ENCODE measurements at places on chromosomes 2 and 18.

DNA sequence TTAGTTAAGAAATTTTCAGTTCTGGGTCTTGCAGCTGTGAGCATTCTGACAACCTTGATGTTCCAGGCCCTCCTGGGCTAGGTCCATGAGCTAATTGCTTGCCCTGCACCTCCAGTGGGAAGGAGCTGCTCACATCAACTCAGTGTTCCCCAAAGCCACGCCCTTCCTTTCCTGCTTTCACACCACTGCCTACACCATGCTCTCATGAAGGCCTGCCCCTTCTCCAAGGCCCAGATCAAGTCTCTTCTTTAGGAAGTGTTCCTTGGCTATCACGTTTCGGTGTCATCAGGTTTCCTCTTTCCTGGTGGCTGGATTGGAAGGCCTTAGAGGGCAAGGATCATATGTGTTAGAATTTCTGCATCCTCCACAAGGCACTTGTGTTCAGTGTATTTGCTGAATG is 18.8 kb downstream of the TMEM127 start:
- DNase-seq, result no peak

GRCh38 chr2:216181351-216181750 is 72.2 kb downstream of the XRCC5 start:
- DNase-seq, result no peak

DNA sequence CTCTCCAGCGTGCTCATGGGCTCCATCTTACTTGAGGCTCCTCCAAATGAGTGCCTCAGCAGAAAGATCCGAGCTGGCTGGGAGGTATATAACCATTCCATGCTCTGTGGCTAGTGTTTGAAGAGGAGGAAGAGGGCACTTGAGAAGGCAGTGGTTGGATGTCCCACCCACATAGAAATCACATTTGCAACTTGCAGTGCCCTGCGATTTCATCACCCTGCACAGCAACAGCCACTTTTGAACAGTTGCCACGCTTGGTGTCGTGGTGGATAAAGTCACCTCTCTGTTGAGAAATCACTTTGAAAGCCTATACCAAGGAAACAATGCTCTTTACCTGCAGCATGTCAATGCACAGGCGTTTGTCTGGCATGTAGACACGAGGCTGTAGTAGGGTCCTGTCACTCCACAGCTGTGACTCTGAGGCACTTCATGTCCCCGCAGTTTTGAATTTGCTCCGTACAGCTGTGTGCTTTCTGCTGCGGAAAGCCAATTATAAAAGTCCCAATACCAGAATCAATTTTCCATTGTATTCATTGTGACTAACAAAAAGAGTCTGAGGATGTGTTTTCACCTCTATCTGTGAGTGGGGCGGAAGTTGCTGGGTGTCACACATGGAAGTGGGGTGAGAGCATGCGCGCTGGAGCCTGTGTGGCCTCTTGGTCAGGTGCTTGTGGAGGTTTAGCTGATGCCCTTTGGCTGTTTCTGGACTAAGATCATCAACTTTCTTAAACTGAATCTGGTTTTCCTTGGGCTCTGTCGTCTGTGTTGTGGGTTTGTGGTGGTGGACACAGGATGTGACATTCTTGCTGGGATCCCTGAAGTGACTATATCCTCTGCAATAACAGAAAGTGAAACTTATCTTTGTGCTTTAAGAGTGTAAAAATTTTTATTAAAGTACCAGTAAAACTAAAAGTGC is 2.8 kb downstream of the CNDP2 start:
- DNase-seq, result peak; percentile 85

- DNase-seq, result no peak
These were observed 401.9 kb downstream of the HRH4 start for GRCh38 chr18:24862201-24862816.

- peak; percentile 55 for DNase-seq
These were observed 1.4 kb upstream of the MBP start for GRCh38 chr18:77133835-77134496.

- peak; percentile 95 for DNase-seq
These were observed 3.6 kb upstream of the CTDSP1 start for GRCh38 chr2:218395826-218396687.

GRCh38 chr2:113083296-113083695 is 15.5 kb downstream of the IL1F10 start:
- no peak for DNase-seq

- DNase-seq, result no peak
These were observed 191.0 kb upstream of the LRP1B start for GRCh38 chr2:142321706-142322280.

DNA sequence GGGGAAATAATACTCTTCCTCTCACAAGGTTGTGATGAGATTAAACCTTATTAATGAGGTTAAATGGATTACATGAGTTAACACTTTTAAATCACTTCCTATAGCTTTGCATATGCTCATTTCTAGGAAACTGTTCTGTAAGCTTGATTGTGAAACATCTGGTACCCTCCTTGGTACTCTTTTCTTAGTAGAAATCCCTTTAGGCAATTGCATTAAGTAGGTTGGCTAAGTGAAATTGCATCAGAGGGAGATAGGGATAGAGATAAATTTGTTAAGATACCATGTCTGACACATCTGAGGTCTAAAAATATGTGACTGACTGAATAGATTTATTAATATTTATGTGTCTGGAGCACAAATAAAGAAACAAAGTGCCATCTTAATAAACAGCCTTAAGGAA is 275.9 kb upstream of the MAP2 start:
- DNase-seq, result no peak

DNA sequence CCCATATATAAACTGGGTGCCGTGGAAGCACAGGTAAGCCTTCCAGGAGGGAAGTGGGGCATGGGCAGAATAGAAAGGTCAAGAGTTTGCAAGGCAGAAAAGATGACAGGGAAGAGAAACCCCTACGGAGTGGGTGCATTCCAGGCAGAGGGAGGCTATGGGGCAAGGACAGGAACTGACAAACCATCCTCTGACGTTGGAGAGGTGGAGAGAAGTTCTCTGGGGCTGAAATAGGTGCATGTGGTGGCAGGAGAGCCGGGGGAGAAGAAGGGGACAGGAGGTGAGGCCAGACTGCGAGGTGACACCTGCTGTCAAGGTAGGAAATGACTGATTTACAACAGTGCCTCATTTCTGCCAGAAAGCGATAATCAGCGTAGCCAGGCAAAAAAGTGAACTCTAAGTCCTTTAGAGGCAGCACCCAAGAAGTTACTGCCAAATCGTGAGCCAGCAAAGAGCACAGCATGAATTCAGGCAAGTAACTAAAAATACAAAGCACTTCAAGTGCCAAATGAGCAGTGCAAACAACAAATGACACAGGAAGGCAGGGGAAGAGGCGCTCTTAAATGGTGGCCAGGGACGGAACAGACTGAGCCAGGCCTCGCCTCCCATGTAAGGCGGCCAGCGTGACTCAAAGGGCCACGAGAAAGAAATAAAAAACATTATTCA is 113.3 kb upstream of the ACVR1C start:
- no peak for DNase-seq

DNA sequence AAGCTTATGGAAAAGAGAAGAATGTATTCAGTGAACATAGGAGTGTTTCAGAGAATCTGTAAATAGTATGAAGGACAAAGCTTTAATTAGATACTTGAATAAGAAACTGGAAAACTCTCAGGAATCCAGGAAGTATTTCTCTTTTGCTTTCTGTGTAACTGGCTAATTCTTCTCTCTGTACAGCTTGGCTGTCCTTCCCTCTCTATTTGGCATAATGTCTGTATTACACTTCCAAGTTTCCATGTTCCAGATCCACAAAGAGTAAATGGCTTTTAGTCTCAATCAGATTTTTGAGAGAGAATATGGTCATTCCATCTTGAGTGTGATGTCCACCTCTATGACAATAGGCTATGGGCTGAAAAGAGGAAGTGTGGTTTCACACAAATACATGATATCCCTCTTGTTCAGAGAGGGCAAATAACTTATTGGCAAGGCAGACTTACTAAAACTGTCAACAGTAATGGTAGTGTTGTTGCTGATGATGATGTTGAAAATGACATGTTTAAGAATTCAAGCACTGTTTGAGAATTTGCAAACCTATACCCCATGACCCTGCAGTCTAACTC is 129.2 kb upstream of the ERBB4 start:
- no peak for DNase-seq

GRCh38 chr2:240525802-240526201 is 32.0 kb downstream of the ANKMY1 start:
- DNase-seq, result peak; percentile 8

DNA sequence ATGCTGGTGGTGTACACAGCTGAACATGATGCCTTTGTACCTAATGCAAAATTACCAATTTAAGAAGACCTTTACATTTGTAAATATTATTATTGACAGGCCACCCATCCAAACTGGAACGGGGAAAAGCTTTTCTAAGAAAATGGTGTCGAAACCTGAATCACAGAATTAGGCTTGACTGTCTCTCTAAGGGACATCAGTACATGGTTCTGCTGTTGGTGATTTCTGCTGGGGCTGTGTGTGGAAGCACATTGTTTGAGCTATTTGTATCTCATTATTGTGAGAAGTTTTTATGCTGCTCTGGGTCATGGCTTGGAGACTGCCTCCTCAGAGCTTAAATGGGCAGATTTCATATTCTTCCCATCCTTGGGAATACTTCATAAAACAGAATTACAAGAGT is 420.9 kb upstream of the POU3F3 start:
- no peak for DNase-seq

DNA sequence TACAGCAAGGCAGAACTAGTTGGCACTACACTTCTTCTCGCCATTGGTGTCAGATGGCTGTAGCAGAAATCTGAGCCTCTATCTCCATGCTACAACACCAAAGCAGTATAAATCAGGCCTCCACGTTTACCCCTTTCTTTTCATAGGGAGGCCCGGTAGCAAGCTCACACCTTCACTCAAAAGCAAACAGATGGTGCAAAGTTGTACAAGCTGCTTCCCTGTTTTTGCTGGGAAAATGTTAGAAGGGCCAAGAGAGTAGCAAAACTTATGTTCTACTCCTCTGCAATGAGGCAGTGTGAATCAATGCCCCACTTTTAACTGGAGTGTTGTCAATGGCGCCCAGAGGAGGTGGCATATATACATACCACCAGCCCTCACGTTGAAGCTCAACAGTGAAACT is 369.6 kb upstream of the NRXN1 start:
- no peak for DNase-seq

DNA sequence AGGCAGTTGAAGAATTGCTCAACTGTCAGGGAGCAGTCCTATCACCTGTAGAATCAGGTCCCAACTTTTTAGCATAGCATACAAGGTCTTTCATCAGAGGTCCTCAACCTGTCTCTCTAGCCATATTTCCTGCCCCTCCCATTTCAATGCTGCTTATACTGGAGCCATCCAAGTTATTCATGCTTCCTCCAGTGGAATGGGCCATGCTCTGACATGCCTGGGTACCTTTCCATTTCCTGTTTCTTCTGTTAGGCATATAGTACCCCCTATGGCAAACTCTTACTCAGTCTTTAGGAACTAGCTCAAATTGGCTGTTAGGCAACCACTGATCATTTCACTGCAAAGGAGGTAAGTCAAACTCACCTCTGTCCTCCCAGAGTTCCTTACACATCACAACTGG is 51.0 kb upstream of the ABCA12 start:
- no peak for DNase-seq

- DNase-seq, result no peak
These were observed 25.2 kb upstream of the CDH20 start for GRCh38 chr18:61308004-61308403.

- DNase-seq, result no peak
These were observed 346.7 kb downstream of the RND3 start for GRCh38 chr2:150140777-150141176.

- no peak for DNase-seq
These were observed 198.6 kb downstream of the MEMO1 start for GRCh38 chr2:31812051-31812798.

- DNase-seq, result no peak
These were observed 163.6 kb downstream of the NAPG start for GRCh38 chr18:10689236-10690034.

DNA sequence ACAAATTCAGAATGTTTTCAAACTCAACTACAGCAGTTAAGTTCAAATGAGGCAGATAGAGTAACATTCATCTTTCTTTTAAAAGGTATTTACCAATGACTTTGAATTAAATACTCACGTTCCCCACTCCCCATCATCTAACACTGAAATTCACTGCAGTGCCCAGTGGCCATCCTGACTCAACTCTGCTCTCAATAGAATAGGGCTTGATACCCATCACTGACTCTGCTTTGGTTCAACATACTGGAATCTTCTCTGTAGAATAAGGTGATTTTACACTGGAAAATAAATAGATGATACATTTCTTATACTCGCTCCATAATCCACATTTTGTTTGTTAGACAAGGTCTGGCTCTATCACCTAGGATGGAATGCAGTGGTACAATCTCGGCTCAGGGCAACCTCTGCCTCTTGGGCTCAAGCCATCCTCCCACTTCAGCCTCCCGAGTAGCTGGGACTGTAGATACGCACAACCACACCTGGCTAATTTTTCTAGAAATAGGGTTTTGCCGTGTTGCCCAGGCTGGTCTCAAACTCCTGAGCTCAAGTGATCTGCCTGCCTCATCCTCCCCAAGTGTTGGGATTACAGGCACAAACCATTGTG is 66.4 kb downstream of the PRPF40A start:
- DNase-seq, result no peak

DNA sequence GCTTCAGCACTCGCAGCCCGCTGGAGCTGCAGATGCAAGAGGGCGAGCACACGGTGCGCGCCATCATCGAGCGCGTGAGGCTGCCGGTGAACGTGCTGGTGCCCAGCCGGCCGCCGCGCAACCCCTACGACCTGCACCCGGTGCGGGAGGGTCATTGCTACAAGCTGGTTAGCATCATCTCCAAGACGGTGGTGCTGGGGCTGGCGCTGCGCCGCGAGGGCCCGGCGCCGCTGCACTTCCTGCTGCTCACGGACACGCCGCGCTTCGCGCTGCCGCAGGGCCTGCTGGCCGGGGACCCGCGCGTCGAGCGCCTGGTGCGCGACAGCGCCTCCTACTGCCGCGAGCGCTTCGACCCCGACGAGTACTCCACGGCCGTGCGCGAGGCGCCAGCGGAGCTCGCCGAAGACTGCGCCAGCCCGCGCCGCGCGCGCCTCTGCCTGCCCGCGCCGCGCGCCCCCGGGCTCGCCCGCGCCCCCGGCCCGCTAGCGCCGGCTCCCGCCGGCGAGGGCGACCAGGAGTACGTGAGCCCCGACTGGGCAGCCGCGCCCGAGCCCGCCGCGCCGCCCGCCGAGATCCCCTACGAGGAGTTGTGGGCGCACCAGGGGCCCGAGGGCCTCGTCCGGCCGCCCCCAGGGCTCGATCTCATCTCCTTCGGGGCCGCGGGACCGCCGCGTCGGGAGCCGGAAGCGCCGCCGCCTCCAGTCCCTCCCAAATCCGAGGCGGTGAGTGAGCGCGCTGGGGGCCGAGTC is 11.8 kb downstream of the GAREM2 start:
- DNase-seq, result peak; percentile 90

DNA sequence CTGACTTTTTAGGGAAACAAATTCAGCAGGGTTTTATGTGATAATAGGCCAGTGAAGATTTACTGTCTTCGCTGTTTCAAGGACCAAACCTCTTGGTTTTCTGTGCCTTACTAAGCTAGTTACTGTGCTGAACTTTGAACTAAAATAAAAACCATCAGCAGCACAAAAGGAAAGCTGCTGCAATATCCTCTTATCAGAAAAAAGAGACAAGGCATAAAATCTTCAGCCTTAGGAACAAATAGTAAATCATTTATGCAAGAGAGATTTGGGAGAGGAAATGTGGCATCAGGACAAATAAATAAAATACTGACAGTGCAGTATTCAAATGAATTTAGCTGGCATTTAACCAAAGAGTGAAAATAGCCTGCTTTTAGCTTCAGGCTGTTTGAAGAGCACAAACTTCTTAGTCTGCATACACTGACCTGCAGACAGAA is 64.1 kb upstream of the EHBP1 start:
- no peak for DNase-seq

- no peak for DNase-seq
These were observed 21.5 kb downstream of the GPR155 start for GRCh38 chr2:174465327-174465726.

- DNase-seq, result no peak
These were observed 94.3 kb upstream of the KCTD1 start for GRCh38 chr18:26642440-26643348.

Measured in activated CD8-positive, alpha-beta memory T cell treated with anti-CD3 and anti-CD28 coated beads, Interleukin-2, amount 50 U/mL, for 48 hours (primary cell).